ENCODE measurements at places on chromosomes 16 and 17.
A peak's percentile ranks its signal among the peaks of the same experiment; 100 is the strongest.

DNA sequence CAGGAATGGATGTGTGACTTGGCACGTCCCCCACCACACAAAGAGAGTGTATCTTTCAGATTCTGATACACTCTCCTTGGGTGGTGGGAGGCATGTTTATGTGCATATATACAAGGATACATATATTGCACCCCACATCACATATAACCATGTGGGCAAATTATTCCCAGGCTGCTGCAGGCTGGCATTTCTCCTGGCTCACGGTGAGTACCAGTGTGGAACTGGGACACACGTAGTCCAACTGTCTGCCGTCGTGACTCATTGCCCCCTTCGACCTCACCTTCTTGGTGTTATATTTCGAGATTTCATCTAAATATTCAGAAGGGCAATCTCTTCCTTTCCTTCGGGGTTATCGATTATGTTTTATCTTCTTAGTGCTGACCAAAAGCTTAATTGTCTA lies 24.4 kb downstream of the ARHGAP44 start:
- DNase-seq, result no peak

GRCh38 chr16:89324056-89325010 lies 106.8 kb downstream of the ZNF778 start:
- no peak for DNase-seq

GRCh38 chr17:40284085-40284713 lies 3.5 kb upstream of the CDC6 start:
- DNase-seq, result peak; percentile 78

DNA sequence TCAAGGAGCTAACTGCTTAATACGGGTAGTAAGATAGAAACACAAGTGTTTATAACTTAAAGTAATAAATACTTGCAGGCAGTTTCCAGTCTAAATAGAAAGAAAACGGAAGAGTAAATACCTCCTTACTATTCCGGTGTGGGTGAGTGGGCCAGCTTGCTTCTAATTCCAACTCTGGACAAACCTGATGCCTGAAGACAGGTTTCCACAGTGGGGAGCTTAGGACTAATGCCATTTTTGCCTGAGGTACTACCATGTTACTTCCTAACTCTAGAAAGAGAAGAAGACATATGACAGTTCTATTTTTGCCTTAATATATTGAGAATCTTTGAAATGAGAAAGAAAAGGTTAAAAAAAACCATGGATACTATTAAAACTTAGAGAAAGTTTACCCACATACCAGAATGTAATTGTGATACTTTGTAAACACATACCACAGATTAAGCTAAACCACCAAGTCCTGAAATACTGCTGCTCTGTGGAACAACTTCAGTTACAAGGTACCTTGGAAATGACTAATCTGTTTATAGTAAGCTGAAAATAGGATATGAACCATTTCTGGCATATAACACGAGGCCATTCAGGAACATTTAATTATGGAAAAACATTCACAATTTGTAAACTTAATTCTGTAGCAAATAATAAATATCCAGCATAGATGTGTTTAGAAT lies 70.2 kb downstream of the ZZEF1 start:
- peak; percentile 33 for DNase-seq

GRCh38 chr17:36092230-36092629 lies 2.3 kb upstream of the CCL3 start:
- DNase-seq, result no peak

All from AG04449 (cell line).